ENCODE measurements at places on chromosomes 2 and 18.

DNA sequence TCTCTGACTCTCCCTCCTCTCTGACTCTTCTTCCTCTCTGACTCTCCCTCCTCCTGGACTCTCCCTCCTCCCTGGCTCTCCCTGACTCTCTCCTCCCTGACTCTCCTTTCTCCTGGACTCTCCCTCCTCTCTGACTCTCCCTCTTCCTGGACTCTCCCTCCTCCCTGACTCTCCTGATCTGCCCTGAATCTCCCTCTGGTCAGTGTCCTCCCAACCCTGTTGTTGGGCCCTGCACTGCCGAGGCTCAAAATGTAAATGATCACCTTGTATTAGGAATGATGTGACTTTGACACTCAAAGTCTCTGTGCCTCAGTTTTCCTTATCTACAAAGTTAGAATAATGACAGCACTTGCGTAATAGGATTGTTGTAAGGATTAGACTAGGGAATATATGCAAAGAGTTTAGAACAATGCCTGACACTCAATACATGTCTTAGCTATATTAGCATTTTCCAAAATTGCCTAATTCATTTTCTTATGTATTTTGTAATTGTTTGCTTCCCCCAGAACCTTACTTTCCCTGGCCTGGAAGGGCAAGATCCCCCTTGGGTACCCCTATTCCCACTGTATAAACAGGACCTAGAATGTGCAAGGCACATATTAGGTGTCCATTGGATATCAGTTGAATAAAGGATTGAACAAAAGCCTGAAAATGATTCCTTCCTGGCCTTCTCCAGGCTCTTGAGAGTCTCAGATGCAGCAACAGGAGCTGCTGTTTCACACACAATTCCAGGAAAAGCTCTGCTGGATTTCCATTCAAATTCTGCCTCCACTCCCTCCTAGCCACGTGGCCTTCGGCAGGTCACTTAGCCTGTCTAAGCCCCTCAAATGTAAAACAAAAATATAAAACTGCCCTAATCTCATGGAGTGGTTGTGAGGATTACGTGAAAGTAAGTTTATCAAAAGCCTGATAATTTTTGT lies 170.1 kb downstream of the INHBB start:
- no peak for DNase-seq

- DNase-seq: no peak
Measured at GRCh38 chr2:113305146-113305545, 26.4 kb upstream of the PAX8 start.

DNA sequence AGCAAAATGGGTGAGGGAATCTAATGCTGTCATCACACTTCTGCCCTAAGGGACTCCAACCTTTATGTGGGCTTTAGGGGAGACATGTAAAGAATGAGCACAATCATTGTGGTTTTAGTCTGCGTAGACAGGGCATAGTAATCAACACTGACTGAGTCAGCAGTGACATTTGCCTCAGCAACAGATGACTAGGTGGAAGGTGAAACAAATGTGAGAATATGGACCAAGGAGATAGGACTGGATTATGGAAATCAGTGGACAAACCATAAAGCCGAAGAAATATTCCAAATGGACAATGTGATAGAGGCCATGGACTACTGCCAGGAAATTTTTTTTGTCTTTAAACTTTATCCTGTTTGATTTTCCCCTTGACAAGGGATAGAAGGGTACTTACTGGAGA lies 83.9 kb downstream of the PDK1 start:
- no peak for DNase-seq

GRCh38 chr18:213966-214365 lies 53.9 kb downstream of the THOC1 start:
- no peak for DNase-seq

GRCh38 chr2:36385603-36386002 lies 30.0 kb downstream of the CRIM1 start:
- DNase-seq: no peak

GRCh38 chr2:176934869-176935415 lies 277.7 kb upstream of the HNRNPA3 start:
- DNase-seq: no peak

DNA sequence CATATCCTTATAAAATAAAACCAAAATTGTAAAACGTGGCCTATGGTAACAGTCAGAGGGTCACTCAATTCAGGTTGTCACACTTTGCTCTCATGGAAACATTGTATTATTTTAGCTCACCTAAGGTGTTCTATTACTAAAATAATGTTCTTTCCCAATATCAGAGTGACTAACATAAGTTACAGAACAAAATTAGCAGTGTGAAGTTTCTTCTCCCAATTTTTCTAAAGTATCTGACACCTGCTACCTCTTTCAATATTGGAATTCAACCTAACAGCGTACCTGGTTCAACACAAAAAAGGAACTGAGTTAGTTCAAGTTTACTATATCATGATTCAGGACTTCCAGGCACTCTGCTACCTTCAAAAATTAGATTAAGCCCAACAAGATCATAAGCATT lies 190.4 kb downstream of the ZEB2 start:
- DNase-seq: no peak

DNA sequence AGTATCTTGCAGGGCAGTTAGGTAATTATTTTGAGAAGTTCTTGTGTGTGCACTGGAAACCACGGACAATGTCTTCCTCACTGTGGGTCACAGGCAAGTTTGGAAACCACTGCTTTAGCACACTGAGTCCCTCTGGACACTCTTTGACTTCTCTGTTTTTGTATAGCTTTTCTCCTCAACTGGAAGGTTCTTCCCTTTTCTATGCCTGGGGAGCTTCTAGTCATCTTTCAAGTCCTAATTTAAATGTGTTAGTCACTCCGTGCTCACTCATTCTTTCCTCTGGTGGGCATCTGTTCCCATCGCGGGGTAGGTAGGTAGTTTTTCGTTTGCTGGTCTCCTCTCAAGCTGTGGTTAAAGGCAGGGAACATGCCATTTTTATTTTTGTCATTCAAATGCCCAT lies 32.1 kb downstream of the E2F6 start:
- no peak for DNase-seq

DNA sequence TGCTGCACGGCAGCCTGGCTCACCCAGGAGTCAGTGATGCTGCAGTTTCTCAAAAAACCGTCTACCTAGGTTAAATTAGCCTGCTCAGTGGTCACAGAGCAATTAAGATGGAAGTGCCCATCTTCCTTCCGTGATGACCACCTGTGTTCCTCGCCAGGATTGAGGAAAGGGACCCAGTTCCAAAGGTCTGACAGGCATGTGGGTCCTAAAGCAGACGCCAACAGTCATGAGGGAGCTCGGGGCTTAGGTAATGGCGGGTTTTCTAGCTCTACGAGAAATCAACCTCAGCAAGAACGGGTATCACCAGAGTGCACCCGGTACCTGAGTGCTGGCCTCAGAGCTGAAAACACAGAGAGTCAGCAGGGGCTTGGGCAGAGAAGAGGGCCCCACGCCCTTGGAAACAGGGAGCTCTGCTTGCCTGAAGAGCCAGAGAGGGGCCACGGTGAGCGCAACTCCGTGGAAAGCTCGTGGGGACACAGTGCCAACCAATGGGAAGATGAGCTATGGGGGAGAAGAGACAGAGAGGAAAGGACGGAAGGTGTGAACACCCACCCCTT lies 34.3 kb upstream of the DNMT3A start:
- no peak for DNase-seq

DNA sequence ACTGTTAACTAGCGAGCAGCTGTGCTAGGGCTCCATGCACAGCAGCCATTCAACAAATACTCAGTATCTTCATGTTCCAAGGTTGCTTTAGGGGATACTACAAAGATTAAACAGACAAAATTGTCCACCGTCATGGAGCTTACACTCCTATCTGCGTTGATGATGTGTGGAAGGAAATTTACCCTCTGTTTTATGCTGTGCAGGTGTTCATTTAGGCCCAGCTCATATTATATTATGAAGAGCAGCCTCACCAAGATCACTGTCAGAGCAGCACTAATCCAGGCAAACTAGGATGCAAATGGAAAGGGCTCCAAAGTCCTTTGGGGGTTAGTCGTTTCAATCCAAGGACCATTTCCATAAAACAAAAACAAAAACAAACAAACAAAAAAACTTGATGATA lies 13.4 kb upstream of the WIPF1 start:
- DNase-seq: no peak

DNA sequence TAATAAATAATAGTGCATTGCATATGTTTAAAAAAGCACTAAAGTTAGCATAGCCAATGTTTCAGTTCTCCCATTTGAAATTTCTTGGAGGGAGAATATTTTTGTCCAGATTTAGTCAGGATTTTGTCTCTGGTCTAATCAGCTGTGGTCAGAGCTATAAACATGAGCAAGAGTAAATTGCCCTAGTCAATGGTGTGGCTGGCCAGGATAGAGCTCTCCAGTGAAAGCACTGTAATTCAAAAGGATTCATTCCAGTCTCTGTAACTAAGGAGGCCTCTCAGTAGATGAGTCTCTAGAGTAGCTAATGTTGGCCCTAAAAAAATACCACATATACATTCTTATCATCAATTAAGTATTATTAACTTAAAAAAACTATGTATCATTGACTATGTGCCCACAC lies 241.6 kb downstream of the CDCA7 start:
- no peak for DNase-seq

DNA sequence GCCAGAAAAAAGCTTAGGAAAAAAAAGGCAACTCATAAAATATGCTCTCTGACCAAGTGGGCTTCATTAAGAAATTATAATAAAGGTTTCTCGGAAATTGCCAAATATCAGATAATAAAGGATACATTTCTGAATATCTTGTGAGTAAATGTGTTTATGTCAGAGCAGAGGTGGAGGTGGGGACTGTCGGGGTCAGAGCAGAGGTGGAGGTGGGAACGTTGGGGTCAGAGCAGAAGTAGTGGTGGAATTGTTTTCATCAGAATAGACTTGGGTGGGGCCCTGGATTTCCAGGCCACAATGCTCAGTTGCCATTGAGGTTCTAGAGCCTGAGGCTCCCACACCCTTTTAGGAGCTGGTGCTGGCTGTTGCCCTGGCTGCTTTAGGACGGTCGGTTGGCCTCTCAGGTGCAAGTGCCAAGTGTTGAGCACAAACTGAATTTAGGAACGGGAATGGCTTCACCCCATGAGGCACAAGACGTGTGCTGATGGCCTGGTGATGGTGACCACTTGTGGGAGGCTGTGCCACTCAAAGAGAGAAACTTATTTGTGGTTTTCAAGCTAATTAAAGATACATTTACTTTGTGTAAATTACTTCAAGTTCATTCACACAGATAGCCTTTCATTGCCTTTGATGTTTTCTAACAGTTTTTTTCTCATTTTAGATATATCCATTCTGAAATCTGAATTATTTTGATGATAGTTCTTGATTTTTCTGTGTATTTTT lies 131.5 kb downstream of the ATP9B start:
- no peak for DNase-seq

DNA sequence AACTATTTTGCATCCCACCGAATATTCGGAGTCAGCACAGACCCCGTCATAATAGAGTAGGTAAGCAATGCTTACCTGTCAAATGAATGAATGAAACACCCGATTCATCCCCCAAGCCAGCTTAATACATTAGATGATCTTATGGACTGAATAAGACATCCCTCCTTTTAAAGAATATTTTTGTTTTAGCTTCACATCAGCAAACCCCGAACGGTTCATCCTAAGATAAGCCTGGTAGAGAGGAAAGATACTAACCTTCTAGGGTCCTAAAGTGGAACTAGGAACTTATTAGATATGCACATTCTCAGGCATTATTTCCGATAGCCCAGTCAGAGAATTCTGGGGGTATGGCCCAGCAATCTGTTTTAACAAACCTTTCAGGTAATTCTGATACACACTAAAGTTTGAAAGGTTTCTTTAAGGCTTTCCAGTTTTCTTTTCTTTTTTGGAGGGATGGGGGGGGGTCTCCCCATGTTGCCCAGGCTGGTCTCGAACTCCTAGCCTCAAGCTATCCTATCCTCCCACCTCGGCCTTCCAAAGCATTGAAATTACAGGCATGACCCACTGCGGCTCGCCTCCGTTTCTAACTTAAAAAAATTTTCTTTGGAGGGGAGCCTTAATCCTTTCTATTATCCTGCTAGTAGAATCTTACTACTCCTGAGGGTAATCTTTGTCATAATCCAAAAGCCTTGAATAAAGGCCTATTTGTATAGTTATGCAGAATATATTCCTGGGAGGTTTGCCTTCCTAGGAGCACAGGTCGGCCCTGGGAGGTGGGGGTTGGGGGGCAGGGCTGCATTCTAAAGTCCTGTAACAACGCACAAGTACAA lies 1.0 kb upstream of the ACTR3 start:
- DNase-seq: no peak
